ENCODE measurements at places on chromosomes 3 and 15. TPM values are rescaled to one million over a fixed set of nuclear protein-coding genes. Genes with fewer than 3 reads are reported as not detected.

Gene FAM107A
- 40.7 TPM for total RNA-seq

Gene CATSPER2
- 0.52 TPM for total RNA-seq

Gene TMEM212
- not detected for total RNA-seq

Gene IL16
- total RNA-seq: 2.3 TPM

Gene PTPRG
- 6.1 TPM for total RNA-seq

Gene GOLGA8K
- total RNA-seq: not detected

Gene NME9
- total RNA-seq: not detected

Gene SLC9C1
- not detected for total RNA-seq

Gene RBMS3
- 12.0 TPM for total RNA-seq

Gene YEATS2
- total RNA-seq: 26.6 TPM

Gene DYNC1LI1
- total RNA-seq: 50.6 TPM

Gene OR5H14
- not detected for total RNA-seq

Gene CCDC54
- not detected for total RNA-seq

Gene CNTN4
- not detected for total RNA-seq

Gene MYD88
- total RNA-seq: 4.1 TPM

Gene CPN2
- not detected for total RNA-seq

Gene CLRN1
- not detected for total RNA-seq

Gene ANO10
- 16.6 TPM for total RNA-seq

Gene IGF2BP2
- total RNA-seq: 26.2 TPM

Gene AMT
- total RNA-seq: 1.2 TPM

Gene OR5H1
- total RNA-seq: not detected

Gene CASR
- total RNA-seq: not detected

Gene CCR3
- not detected for total RNA-seq

Gene AADACL2
- total RNA-seq: not detected

Gene DNAJA4
- total RNA-seq: not detected

Gene CSTA
- total RNA-seq: 1.7 TPM

Gene MUSTN1
- not detected for total RNA-seq

Measured in MG63 (cell line).